ENCODE measurements at places on chromosomes 12 and 14. TPM values are rescaled to one million over a fixed set of nuclear protein-coding genes. Genes with fewer than 3 reads are reported as not detected.

The GLT8D2 gene
- total RNA-seq = 22.7 TPM

DNA sequence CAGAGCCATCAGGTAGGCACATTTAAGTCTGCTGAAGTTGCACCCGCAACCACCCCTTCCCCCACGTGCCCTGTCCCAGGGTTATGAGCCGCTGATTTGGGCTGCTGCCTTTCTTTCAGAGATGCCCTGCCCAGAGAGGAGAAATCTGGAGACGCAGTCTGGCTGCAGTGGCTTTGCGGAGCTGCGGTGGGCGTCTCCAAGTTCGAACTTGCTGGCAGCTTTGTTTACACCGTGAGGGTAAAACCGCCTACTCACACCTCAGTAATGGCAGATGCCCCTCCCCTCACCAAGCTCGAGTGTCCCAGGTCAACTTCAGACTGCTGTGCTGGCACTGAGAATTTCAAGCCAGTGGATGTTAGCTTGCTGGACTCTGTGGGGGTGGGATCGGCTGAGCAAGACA, 14.7 kb downstream of the PTCSC3 start:
- DNase-seq = no peak

DNA sequence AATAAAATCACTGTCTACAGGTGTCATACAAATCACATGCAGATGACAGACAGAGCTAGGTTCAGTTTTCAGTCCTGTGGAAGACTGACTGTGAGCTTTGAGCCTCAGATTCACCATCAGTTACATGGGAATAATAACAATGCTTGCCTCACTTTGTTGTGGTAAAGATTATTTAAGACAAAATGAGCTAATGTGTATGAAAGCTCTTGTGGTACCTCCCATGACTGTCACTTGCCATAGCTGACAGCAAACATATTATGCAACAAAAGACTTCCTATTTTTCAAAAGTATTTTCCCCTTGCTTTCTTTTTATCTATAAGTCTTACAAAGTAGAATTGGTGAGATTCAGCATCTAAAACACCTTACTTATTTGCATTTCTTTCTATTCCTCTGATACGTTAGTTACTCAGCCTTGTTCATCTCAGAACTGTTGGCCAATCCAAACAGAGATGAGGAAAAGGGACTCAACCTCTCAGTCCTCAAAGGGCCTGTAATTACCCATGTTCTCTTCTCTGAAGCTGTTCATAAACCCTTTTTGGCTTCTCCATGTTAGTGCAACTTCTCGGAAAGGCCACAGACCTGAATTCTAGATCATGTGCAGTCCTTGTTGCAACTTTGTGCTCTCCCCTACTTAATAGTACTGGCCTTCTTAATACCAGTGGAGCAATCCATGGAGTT, 8.8 kb upstream of the DDHD1 start:
- no peak for DNase-seq

The CMKLR1 gene
- 13.3 TPM for total RNA-seq

DNA sequence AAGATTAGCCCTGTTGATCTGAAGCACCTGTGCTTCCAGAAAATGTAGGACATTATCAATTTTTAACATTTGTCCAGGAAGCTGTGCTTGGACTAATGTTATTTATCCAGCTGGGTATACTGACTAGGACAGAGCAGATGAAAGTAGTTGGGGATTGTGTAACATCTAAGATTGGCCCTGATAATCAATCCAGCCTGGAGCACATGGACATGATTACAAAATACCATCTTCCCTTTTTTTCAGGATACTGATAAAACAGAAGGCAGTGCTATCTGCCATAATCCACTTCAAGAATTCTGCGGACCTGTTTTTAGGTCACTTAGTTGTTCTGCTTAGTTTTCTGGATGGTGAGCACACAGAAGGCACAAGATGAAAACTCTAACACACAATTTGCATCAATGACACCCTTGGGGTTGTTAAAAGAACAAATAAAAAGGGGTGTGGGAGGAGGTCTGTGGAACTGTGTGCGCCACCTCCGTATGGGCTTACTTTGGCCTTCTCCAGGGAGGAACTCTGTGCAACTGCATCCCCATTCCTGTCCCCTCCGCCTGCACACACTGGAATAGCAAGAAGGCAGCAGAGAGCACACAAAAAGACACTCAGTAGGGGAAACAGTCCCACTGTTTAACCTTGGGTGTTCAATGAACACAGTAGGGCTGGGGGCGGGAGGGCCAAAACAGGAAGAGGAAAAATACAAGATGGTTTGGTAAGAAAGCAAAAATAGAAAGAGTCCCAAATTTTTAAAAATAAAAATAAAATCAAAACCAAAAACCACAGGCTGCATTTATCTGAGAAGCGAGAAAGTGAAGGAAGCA, 31.1 kb upstream of the DUSP6 start:
- DNase-seq = no peak

The LRRIQ1 gene
- total RNA-seq = 0.51 TPM

Data from uterus (tissue), 4 donors.